Fibroblast of the conjunctiva (primary cell): ENCODE measurements at places on chromosomes 1 and 21.

DNA sequence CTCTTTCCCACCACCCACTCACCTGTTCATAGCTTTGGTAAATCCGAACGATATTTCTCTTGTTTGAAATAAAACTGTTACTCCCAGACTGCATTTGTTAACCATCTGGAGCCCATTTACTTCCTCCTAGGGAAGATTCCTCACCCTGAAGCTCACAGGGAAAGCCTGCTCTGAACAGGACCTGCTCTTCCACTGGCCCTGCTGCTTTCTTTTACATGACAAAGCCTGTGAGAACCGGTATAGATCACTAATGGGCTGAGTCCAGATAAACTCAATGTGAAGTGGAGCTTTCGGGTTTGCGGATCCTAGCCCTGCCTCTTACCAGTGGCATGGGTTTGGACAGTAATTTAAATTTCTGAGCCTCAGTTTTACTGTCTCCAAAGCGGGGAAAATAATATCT is 45.2 kb downstream of the FAM163A start:
- DNase-seq: no peak

DNA sequence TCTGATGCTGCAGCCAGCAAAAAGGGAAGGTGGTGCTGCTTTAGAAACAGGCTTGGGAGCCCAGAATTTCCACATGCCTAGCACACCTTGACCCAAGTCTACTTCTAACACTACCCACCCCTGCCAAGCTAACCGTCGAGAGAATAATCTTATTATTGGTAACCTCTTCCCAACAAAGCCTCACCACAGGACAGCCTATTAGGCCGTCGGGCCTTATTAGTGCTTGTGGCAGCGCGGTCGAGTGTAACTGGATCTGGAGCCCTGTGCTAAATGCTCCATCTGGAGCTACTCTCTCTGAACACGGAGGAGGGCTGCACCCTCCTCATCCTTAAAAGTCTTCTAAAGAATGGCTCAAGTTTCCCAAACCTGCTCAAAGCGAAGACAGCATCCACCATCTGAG is 165.5 kb upstream of the NFIA start:
- DNase-seq: no peak

DNA sequence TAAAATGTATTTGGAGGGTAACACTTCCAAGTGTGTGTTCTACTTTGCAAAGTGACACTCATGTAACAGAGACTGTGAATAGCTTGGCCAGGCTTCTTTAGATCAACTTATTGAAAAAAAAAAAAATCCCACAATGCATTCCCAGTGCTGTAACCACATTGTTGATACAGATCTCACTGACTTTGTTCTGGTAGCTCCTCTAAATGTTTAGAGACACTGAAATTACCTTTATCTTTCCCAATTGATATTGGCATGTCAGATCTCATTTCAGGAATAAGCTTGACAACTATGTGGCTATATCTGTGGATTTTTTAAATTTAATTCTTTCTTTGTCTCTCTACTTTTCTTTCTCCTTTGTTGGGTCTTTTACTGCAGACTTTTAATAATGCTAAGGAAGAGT is 1018.9 kb upstream of the PRMT6 start:
- DNase-seq: no peak

- no peak for DNase-seq
Observed at GRCh38 chr1:218600968-218601367, 255.8 kb downstream of the TGFB2 start.

- no peak for DNase-seq
Observed at GRCh38 chr1:116793357-116793935, 39.2 kb downstream of the CD2 start.

GRCh38 chr1:1399872-1400575 is 889 bp upstream of the CCNL2 start:
- no peak for DNase-seq

GRCh38 chr21:39105836-39106235 is 77.4 kb downstream of the PSMG1 start:
- DNase-seq: no peak
